ENCODE measurements at places on chromosomes 12 and 14.

DNA sequence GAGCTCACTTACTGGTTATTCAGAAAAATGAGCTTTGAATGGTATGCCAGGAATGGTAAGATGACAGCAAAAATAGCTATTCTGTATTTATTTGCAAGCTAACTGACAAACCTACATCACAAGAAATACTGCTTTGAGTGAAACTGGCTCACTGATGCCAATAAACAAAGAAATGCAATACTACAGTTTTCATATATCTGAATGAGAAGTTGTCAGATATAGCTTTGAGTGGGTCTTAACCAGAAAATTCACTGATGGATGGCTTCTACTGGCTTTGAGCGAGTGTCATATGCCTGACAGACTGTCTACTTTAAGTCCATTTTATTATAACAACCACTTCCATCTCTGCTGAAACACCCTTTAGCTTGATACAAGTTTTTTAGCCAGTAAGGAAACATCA is 330.1 kb downstream of the NELL2 start:
- DNase-seq: no peak

- no peak for DNase-seq
Observed at GRCh38 chr14:98952593-98953350, 319.2 kb downstream of the BCL11B start.

- no peak for DNase-seq
Observed at GRCh38 chr12:78759367-78759766, 105.2 kb upstream of the SYT1 start.

GRCh38 chr14:65033181-65033580 is 46.5 kb downstream of the FNTB start:
- DNase-seq: no peak

DNA sequence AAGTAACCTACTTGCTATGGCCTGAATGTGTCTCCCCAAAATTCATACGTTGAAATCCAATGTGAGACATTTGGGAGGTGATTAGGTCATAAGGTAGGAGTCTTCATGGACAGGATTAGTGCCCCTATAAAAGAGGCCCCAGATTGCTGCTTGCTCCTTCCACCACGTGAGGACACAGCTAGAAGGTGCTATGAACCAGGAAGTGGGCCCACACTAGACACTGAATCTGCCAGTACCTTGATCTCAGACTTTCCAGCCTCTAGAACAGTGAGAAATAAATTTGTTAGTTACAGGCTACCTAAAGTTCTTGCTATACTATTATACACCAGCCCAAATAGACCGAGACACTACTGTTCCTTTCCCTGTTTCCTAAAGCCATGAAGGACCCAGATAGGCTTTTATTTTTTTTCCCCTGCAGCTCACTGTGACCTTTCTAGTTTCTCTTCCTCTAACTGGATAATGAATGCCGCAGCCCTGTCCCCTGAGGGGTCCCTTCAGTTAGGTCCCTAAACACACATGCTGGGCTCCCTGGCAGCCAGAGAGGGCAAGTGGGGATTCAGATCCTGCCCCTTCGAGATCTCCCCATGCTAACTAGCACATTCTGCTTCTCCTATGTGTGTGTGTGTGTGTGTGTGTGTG is 19.3 kb downstream of the SLC25A3 start:
- DNase-seq: no peak

- DNase-seq: no peak
Observed at GRCh38 chr14:71141701-71142374, 234.6 kb downstream of the PCNX1 start.

DNA sequence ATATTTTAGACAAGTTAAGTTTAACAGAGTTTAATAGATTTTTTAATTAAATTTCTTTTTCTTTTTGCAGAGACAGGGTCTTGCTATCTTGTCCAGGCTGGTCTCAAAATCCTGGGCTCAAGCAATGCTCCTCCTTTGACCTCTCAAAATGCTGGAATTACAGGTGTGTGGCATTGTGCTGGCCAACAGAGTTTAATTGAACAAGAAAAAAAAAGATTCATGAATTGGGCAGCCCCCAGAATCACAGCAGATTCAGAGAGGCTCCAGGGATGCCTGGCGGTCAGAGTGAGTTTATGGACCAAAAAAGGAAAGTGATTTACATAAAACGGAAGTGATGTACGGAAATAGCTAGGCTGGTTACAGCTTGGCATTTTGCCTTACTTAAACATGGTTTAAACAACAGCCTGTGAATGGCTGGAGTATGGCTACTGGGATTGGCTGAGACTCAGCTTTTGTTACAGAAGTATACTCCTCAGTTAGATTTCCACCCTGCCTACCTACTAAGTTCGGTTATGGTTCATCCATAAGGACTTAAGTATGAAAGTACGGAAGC is 14.5 kb upstream of the TESPA1 start:
- no peak for DNase-seq

DNA sequence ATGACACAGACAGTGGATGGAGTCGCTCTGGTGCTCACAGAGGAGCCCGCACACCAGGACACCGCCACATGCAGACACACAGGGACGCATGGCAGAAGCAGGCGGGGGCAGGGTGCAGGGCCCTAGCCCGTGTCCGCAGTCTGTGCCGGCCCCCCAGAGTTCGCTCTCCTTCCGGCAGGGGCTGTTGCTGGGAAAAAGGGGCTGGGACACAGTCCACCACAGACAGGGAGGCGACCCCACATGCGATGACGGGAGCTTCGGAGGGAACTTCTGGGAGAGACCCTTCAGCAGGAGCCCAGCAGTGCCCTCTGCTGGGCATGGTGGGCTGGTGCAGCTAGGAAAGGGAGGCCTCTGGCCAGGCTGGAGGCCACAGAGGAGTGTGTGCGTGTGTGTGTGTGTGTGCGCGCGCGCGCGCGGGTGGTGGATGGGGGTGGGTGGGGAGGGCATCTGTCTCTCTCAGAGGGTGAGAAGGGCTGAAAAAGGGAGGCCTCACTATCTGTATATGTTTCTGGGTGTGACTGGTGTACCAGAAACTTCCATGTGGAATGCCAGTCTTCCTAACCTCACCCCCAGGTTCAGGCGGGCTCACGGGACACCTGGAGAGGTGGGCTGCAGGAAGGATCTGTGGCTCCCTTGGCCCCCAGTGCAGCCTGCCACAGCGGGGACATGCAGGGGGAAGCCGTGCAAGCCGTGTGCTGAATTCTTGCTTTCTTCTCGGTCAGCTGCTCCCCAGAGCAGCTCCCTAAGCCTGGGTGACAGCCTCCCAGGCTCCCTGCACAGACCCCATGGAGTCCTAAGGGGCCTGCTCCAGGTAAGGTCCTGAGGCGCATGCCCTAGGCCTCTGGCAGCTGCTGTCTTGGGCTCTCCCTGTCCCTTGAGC is 60.7 kb downstream of the PLEKHG3 start:
- peak; percentile 58 for DNase-seq

- DNase-seq: no peak
Observed at GRCh38 chr14:75549169-75549568, 26.9 kb downstream of the BATF start.

GRCh38 chr14:33950320-33951182 is at the start of gene EGLN3:
Gene EGLN3, minus strand, starts transcription at chr14:33951074. Its CDS starts 322 bp downstream, at chr14:33950752.
- DNase-seq: no peak

DNA sequence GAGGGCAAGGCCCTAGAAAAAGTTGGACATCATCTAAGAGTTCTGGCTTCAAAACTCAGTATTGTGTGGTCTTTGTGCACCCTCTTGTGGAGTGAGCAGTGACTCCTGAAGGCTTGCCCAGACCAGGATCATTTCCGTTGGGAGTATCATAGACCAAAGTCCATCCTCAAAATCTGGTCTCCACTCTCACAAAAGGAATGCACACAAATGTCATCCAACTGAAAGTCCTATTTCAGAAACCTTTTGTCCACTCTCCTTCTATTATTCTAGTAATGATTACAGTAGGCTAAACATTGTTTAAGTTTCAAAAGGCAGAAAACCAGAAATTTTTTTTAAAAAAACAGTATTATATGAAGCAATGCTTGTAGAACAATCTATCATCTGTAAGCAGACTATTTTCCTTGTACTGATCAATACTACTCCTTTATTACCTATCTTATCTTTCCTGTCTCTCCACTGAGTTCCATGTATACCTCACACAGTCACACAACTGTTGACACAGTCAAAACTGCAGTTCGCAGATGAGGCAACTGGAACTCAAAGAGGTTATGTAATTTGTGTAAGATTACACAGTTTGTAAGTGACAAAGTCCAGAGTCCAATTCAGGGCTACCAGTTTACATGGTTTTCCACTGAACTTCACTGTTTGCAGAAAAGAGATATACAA is 41.4 kb downstream of the COX16 start:
- DNase-seq: no peak

DNA sequence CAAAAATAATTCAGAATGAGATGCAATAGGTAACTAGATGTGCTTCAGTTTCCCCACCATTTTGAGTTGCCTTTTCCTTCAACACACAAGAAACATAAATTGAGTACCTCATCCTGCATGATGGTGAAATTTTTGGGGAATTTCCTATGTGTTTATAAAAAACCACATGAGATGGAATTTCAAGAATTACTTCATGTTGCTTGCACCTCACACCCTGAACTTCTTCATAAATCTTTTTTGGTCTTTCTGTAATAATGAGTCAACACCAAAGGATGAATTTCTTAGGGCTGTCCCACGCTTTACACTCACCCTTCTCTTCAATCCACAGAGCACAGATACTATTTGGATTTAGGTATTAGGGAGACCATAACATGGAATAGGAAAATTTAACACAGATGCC is 22.6 kb upstream of the LUM start:
- DNase-seq: no peak

DNA sequence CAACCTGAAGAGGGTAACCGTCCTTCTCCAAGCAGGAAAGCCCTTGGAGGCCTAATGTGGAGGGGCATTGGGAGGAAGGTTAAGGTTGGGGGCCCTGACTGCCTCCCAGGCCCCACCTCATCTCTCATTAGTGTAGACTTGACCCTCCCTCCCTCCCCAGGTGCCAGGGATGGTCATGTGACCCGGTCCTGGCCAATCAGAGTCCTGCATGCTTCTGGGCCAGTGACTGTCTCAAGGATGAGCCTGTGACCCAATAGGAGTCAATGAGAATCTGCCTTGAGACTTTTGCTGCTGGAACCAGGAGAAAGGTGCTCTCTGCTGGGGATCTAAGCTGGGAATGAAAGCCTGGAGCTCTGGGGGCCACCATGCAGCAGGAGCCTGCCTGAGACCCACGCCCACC is 70.8 kb downstream of the NCOR2 start:
- no peak for DNase-seq

- peak; percentile 92 for DNase-seq
Observed at GRCh38 chr12:47249719-47250357, 170.1 kb upstream of the AMIGO2 start.

- DNase-seq: no peak
Observed at GRCh38 chr14:47328376-47328775, 347.0 kb downstream of the MDGA2 start.

- no peak for DNase-seq
Observed at GRCh38 chr14:90739318-90740068, 76.7 kb downstream of the TTC7B start.

DNA sequence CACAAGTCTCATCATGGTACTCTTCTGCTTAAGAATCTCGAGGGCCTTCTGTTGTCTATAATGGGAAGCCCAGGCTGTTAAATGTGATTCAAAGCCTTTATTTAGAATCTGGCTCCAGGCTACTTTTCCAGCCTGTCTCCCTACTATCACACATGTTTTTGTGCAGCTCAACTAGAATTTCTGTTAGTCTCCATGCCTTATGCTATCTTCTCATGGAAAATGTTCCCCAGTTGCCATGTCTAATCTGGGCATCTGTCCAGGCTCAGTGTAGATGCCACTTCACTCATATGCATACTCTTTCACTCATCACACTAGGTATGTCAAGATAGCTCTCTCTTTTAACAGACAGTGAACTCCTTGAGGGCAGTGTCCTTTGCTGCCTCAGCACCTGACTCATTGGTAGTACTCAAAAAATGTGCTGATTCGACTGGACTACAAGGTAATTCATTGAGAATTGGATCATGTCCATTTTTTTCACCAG is 145.3 kb downstream of the TTLL5 start:
- no peak for DNase-seq

- no peak for DNase-seq
Observed at GRCh38 chr14:22549981-22550673, 38.9 kb downstream of the DAD1 start.

DNA sequence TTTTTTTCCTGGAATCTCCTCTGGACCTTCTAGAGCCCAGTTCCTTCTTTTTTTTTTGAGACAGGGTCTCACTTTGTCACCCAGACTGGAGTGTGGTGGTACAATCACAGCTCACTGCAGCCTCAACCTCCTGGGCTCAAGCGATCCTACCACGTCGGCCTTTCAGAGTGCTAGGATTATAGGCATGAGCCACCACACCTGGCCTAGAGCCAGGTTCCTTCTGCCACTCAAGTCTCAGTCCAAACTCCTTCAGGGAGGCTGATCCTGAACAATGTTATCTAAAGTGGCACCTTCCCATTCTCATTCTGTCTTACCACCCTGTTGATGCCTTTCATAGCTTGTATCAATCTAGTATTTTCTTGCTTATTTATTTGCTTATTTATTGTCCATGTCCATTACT is 22.3 kb upstream of the ELK3 start:
- no peak for DNase-seq

DNA sequence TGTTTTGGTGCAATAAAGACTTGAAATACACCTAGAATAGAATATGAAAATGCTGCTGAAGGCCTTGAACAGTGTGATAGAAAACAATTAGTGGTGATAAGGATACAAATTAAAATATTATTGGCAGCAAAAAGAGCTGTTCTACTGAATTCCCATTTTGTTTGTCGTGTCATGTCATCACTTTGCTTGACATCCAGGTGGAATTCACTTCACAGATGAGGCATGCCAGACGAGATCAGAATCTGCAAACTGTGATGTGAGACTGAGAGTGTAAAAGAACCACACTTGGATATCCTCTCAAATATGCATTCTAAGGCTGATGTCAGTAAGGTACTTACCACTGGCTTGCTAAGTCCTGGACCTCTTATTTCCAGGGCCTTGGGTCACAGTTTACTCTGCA is 635.1 kb upstream of the STXBP6 start:
- DNase-seq: no peak

DNA sequence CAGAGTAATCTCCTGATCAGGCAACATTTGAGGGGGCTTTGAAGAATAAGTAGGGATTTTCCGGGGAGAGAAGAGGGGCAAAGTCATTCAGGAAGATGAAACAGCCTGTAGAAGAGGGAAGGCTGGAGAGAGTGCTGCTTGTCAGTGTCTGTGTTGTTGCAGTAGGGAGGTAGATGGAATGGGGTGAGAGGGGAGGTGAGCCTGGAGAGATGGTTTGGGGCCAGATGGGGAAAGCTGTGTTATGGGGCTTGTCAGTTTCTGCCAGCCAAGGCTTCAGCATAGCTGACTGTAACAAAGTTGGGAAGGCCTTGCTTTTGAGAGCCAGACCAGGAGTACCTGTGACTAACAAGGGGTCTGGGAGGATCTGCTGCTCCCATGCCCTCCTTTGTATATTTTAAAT is 18.0 kb downstream of the BICD1 start:
- DNase-seq: no peak

DNA sequence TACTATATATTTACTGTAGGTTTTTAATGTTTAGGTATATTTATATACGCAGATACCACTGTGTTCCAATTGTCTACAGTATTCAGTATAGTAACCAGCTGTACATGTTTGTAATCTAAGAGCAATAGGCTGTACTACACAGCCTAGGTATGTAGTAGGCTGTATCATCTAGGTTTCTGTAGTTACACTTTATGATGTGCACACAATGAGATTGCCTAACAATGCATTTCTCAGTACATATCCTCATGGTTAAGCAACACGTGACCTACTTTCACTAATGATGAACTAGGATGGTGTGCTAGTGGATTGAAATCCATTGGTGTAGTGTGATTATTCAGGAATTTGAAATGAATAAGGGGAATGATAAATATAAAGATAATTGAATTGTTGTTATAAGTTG is 77.7 kb downstream of the ETNK1 start:
- DNase-seq: no peak

Measured in CMK (cell line).